ENCODE measurements at places on chromosomes 3 and 15. TPM values are rescaled to one million over a fixed set of nuclear protein-coding genes. Genes with fewer than 3 reads are reported as not detected.

Gene ZMYND10
- total RNA-seq = 0.60 TPM

Gene OXTR
- total RNA-seq = 0.95 TPM

Gene GOLGA8J
- not detected for total RNA-seq

Gene GOLGA8H
- total RNA-seq = 0.49 TPM

- no peak overlapping the region for H3K4me3 ChIP-seq
- no peak for DNase-seq
- no peaks in the 10 kb centered on the region for H3K4me1 ChIP-seq
- H3K27me3 ChIP-seq = no peaks in the 10 kb centered on the region
Observed at GRCh38 chr3:178901204-178901603, 170.4 kb downstream of the ZMAT3 start.

GRCh38 chr15:56496635-56497034, 31.7 kb upstream of the MNS1 start:
- H3K27ac ChIP-seq = no peak overlapping the region
- no peaks in the 10 kb centered on the region for H3K27me3 ChIP-seq
- peak; percentile 60 for DNase-seq
- H3K4me3 ChIP-seq = 0 out of 2 replicates have a peak overlapping the region, but pooled peaks have one; percentile 8
- no peaks in the 10 kb centered on the region for H3K36me3 ChIP-seq

GRCh38 chr3:194489736-194490612, 3.2 kb upstream of the ATP13A3 start:
- H3K4me3 ChIP-seq = no peak overlapping the region
- no peak overlapping the region for H3K27ac ChIP-seq
- no peaks in the 10 kb centered on the region for H3K36me3 ChIP-seq
- H3K4me1 ChIP-seq = peaks cover 62% of the 10 kb centered on the region
- DNase-seq = no peak

GRCh38 chr3:171201825-171202224, 175.3 kb upstream of the SLC2A2 start:
- no peaks in the 10 kb centered on the region for H3K27me3 ChIP-seq
- no peaks in the 10 kb centered on the region for H3K4me1 ChIP-seq
- DNase-seq = no peak

DNA sequence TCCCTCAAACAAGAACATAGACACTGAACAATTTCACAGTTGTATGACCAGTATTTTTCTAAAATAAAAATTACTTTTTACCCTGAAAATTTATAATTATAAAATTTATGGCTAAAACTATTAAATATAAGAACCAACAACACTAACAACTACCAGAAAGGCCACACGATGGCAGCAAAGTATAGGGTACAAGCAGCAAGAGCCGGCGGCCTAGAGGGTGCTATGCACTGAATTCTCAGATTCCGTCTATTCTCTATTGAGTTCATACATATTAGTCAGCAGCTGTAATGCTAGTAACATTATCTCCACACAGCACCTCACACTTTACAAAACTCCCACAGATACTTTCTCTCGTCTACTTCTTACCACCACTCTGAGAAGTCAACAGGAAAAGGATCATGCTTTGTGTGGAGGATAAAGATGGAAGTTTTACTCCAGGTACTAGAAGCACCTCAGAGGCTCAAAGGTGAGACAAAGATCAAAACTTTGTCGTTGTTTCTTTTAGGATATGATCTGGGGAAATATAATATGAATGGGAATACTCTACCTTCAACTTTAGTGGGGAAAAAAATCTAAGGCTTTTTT, 160.5 kb downstream of the FGF12 start:
- H3K36me3 ChIP-seq = no peaks in the 10 kb centered on the region
- DNase-seq = peak; percentile 45
- H3K27me3 ChIP-seq = no peaks in the 10 kb centered on the region
- H3K4me3 ChIP-seq = no peak overlapping the region
- H3K27ac ChIP-seq = no peak overlapping the region
